ENCODE measurements at places on chromosomes 11 and 22.
A peak's percentile ranks its signal among the peaks of the same experiment; 100 is the strongest.

- DNase-seq: no peak
These were observed 499.6 kb downstream of the BRD1 start for GRCh38 chr22:49328118-49328475.

DNA sequence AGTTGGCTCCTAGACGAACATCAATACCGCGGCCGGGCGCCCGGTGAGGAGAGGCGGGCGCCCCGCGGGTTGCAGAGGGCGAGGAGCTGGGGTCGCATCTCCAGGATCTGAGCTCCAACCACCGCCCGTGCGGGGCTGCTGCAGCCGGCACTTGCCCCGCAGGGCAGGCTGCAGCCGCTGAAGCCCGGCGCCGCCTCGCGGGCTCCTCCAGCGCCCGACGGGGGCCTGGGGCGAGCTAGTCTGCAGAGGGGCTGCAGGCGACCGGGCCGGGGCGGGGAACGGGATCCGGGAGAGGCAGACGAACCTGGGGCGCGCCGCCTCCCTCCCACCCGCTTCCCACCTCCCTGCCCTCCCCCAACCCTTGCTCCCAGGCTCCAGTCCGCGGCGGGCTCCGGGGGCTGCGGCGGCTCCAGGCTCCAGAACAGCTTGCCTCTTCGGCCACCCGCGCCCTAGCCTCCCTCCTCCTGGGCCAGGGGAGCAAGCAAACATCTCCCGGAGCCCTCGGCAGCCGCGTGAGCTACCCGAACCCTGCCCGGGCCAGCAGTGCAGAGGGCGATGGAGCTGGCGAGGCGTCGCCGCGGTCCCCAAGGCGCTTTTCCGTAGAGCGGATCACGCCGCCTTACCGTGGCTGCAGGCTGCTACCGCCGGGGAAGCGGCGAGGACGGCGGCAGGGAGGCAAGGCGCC, 802 bp downstream of the TENM4 start:
- DNase-seq: no peak

- DNase-seq: peak; percentile 63
These were observed 707 bp upstream of the FTH1 start for GRCh38 chr11:61967924-61968757.

DNA sequence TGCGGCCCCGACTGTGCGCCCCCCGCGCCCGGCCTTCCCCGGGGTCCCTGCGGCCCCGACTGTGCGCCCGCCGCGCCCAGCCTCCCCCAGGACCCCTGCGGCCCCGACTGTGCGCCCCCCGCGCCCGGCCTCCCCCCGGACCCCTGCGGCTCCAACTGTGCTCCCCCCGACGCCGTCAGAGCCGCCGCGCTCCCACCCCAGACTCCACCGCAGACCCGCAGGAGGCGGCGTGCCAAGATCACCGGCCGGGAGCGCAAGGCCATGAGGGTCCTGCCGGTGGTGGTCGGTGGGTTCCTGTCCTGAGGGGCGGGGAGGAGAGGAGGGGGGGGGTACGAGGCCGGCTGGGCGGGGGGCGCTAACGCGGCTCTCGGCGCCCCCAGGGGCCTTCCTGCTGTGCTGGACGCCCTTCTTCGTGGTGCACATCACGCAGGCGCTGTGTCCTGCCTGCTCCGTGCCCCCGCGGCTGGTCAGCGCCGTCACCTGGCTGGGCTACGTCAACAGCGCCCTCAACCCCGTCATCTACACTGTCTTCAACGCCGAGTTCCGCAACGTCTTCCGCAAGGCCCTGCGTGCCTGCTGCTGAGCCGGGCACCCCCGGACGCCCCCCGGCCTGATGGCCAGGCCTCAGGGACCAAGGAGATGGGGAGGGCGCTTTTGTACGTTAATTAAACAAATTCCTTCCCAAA, 3.1 kb downstream of the DRD4 start:
- DNase-seq: no peak

DNA sequence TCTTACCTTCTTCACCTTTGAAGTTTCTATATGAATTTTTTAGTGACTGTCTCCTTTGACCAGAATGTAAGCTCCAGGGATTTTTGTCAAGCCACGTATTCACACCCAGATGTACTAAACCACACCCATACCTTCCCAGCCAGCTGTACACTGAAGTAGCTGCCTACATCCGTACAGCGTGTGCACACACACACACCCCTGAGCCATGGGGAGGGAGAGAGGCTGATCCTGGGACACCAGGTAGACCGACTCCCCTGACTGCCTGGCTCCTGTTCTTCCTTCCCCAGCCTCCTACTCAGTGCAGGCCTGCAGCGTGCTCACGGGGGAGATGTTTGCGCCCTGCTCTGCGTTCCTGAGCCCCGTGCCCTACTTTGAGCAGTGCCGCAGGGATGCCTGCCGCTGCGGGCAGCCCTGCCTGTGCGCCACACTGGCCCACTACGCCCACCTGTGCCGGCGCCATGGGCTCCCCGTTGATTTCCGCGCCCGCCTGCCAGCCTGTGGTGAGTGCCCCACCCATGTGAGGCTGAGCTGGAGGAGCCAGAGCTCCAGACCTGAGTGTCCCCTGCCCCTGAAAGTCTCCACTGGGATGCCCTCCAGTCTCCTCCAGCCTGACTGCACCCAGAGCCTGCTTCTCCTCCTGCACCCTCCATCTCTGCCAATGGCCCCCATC, 25.9 kb downstream of the OTOG start:
- DNase-seq: no peak

DNA sequence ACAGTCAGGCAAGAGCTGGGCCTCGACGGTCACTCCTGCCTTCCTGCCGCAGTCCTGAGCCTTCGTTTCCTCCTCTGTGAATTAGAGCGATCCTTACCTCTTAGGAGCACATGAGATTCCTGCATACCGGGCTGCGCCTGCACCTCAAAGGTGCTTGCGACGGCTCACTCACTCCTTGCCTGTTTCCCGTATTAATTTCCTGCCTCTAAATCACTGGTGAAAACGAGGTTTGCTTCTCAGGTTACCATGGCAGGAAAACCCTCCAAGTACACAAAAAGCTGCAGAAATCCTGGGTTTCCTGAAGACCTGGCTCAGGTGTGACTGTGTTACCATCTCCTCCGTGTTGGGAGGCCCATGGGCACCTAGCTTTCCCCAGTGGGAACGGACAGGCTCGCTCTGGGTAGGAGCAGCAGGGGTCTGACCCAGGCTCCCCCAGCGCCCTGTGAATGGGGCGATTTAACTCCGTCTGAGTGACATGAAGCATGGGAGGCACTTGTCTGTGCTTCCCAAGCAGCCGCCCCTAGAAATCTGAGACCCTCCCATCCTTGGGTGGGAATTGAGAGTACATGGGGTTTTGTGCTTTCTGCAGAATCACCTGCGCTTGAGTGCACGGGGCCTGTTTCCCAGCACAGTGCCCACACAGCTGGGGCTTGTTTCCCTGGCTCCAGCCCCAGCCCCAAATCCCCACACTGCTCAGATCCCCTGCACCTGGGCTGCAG, 64.8 kb downstream of the PHF21B start:
- no peak for DNase-seq

- no peak for DNase-seq
These were observed 20.5 kb downstream of the MRE11 start for GRCh38 chr11:94472916-94473799.

GRCh38 chr11:118295199-118295598, 9.3 kb upstream of the CD3E start:
- no peak for DNase-seq

GRCh38 chr11:67491276-67492068, 8.6 kb downstream of the AIP start:
- DNase-seq: no peak

DNA sequence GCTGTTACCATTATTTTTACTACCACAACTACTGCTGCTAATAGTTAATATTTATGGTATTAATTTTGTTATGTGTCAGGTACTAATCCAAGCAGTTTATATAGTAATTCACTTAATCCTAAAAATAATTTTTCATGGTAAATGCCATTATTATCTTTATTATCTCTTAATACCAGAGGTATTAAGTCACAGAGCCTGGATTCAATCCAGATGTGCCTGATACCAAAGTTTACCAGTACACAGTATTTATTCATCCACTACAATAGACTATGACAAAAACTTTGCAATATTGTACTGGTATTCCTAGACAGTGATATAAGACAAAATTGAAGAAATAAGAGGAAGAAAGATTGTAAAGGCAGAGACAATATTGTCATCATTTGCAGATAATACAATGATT, 24.5 kb downstream of the MAP6 start:
- DNase-seq: no peak

- no peak for DNase-seq
These were observed 6.1 kb downstream of the BRSK2 start for GRCh38 chr11:1395773-1396374.

DNA sequence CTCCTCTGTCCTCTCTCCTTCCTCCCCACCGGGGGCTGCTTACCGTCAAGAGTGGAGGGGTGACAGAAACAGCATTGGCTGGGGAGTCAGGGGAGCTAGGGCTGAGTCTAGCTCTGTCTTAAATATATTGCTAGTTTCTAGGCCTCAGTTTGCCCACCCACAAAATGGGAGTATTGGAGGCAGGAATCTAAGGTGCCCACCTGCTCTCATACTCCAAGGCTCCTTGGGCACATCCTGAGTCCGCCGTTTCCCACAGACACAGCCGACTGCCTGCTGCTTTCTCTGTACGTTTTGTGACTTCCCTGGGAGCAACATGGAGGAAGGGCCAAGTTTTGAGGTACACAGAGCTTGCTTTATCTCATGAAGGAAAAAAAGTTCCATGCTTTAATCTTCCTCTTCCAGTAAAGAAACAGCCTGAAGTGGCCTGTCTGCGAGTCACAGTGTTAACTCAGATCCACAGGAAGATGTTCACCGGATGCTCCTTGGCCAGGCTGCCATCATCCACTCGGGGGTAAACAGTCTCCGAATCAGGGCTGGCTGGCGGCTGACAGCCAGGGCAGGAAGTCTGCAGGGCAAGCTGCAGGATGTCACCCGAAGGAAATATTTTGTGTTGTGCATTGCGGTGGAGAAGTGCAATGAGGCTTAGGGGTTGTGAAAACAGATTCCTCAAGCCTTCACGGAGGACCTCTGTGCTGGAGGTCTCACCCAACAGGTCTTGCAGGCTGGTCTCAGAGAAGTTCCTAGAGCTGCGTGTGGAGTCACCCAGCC, 11.0 kb upstream of the CERK start:
- DNase-seq: no peak

DNA sequence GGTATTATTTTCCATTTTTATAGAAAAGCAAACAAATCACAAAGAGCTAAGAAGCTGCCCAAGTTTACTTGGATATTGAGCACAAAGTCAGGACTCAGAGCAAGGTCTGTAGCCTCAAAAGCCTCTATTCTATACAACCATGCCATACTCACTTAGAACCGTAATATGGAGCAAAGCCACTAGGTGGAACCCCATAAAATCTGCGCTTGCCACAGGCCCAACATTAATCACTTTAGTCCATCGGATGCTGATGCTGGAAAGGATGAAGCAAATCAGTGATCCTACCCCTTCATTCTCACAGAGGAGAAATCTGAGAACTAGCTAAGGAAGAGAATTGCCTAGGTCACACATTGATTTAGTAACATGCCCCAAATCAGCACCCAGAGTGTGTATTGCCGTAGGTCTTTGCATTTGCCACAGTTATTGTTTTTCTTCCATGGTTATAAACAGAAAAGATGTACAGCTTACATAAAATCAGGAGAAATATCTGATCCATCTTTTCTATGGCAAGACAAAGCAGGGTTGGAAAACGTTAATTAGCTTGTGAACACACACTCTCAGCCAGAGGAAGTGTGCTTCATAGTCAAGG, 56.7 kb upstream of the RAB38 start:
- DNase-seq: no peak

- DNase-seq: no peak
These were observed 126.8 kb upstream of the RAG2 start for GRCh38 chr11:36724742-36725385.

GRCh38 chr11:86955361-86956120, at the start of gene FZD4:
FZD4 (minus strand) TSS chr11:86955395; CDS start chr11:86955085, 310 bp downstream.
- peak; percentile 94 for DNase-seq

DNA sequence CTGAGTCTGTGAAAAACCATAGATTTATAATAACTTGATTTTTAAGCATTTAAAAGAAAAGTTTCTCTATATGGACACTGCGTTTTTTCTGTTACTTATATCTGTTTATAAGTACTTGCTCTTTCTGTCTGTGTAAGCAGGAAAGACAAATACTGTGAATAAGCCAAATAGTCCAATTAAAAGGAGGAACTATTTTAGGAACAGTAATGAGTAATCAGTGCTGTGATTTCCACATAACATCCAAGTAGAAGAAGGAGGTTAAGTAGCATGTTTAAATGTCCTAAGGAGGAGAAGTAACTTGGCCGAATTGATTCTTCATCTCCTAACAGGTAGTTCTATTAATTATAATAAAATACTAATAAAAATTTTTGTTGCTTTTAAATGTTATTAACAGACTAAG, 40.8 kb downstream of the ZNF214 start:
- DNase-seq: no peak

DNA sequence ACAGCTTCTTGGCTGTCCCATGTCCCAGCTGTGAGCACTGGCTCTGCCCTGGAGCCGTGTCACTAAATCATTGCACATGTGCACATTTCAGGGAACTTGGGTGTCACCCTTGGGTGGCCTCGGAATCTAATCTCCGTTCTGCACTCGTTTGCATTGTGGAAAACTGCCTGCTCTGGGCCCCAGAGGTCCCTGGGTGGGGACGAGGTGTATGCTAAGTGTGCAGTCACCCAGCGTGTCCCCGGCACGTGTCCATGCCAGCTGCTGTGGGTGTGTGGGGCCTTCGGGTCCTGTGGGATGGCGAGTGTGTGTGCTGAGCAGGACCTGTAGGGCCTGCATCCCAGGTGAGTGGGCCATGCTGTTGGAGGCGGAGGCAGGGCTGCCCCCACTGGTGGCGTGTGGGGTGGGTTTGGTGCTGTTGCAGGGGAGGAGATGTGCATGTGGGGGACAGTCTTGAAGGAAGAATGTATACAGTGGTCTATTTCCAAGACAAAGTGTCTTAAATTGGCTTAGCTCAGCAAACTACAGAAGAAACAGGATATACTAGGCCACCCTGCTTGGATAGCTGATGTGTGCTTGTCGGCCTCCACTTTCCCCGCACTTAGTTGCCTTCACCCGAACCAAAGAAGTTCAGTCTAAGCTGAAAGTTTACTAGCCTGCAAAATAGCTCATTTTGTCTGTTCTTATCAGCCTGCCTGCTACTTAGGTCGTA, 14.6 kb downstream of the TANGO2 start:
- DNase-seq: no peak

DNA sequence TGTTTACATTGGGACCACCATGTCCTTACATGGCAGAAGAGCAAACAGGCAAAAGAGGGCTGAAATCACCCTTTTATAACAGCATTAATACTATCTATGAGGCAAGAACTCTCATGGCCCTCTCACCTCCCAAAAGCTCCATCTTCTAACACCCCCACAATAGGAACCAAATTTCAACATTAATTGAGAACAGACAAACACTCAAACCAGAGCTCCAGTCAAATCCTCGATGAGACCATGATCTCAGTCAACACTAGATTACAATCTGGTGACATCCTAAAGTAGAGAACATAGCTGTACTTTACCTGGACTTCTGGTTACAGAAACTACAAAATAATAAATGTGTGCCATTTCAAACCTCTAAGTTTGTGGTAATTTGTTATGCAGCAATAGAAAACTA, 25.1 kb downstream of the OR2AG2 start:
- DNase-seq: no peak

GRCh38 chr11:16773981-16774935, 35.8 kb downstream of the C11orf58 start:
- peak; percentile 52 for DNase-seq

GRCh38 chr11:83069441-83070043, 2.2 kb downstream of the RAB30 start:
- no peak for DNase-seq
